ENCODE measurements at places on chromosomes 3 and 15.
A peak's percentile ranks its signal among the peaks of the same experiment; 100 is the strongest.

DNA sequence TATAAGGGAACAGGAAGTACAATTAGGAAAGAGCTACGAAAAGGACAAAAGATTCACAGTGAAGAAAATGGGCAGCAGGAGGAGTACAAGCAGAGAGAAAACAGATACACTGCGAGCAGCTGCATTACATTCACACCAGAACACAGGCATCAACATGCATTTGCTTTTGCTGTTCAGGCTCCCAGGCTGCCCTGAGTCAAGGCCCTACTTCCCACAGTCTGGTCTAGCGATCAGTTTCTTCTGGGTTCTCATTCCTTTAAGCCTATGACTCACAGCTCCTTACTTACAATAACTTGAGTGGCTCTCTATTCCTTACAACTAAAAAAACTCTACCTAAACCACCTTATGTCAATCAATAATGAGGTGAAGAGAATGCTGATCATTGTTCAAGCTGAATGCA, 24.5 kb upstream of the ZNF445 start:
- no peak for DNase-seq

GRCh38 chr15:78391781-78392180, 46.2 kb upstream of the IREB2 start:
- no peak for DNase-seq

DNA sequence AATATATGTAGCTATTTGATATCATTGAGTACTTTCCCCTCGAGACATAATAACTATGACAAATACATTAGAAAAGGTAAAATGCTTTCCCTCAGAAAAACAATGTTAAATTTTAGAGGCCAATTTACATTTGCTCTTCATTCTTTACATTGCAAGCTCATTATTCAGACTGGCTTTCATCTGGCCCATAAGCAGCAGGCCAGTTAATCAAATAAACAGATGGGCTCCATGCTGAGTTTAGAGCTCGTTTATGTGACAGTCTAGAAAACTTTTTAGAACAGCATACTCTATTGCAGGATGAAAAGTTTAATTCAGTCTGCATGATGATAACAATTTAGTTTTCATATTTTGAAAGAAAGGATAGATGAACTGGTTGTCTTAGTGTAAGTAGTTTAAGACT, 150.6 kb downstream of the DUT start:
- no peak for DNase-seq

DNA sequence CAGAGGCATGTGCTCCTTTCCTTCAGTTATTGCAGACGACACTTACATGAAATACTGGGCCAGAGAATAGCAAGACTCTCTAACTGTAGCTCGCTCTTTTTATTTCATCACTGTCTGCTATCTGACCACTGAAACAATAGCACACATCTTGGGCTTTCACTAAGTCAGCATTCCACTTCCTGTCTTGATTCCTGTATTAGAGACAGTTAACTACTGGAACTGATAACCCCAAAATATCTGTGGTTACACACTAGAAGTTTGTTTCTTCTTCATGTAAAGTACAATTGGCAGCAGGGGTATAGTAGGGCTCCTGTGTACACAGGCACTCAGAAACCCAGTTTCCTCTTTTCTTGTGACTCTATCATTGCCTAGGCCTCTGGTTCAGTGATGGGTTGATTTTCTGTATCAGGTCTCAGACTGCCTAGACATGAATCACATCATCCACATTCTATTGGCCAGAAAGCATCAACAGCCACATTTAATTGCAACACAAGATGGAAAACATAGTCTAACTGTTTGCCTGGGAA, 230.2 kb upstream of the CD96 start:
- DNase-seq: peak; percentile 19

DNA sequence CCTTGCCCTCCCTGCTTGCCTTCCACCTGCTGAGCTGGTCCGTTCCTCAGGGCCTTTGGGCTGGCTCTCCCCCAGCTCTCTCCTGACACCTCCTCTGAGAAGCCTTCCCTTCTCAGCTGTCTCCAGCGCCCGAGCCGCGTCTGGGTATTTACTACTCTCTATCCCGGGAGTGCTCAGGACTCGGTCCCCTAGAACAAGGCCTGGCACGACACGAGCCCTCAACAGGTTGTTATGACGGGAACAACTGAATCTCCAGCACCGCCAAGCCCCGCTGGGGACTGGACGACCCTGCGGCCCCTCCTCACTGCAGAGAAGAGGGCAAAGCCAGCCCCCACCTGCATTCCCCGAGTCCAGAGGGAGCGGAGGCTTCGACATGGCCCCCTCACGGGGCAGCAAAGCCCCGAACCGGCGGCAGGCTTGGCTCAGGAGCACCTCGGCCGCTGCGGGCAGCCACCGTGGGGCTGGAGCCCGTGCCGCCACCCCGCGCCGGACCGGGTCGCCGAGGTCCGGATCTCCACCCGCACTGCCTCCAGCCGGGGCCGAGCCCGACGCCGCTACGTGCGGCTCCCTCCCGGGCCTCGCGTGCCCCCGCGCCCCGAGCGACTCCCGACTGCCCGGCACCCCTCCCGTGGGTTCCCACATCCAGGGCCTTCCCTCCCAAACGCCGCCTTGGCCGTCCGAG, 792 bp downstream of the TPRA1 start:
- peak; percentile 11 for DNase-seq

GRCh38 chr3:106025151-106025722, 156.4 kb upstream of the CBLB start:
- peak; percentile 10 for DNase-seq

Measured in AG08395 (cell line).